ENCODE measurements at places on chromosomes 5 and 9.

DNA sequence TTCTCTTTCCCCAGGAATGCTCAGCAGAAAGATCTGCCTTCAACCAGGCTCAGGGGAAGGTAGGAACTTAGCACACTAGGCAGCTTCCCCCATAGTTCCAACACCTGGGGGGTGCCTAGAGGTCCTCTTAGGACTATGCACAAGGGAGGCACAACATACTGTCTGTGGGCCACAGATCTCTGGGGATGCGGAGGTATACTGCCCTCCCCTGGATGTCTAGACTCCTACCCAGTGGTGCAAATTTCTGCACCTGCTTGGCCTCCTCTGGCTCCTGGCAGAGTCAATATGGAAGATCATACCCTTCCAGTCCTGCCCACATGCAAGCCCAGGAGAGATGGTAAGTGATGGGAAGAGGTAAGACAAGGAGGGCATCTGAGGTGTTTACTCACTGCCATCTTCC, 247.5 kb upstream of the DAPK1 start:
- no peak for DNase-seq

DNA sequence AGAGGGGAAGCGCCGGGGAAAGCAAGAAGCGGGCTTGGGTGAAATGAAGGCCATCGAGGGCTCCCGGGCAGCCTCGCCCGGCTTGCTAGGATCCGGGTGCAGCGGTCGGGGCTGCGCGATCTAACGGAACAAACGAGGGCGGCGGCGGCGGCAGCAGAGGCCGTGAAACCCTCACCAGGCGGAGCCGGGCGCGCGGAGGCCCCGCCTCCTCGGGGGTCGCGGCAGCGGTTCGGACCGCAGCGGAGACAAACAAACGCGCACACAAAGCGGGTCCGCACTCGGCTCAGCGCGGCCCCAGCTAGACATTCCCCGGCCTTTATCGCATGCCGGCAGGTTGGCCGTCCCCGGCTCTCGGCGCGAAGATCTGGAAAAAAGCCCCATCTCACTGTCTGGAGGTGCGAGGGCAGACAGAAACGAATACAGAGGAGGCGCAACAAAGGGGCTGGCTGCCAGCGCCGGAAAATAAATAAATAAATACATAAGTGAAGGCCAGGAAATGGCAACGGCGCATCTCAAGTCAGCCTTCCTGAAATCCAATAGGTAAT, 10.5 kb upstream of the TRIM36 start:
- peak; percentile 21 for DNase-seq

DNA sequence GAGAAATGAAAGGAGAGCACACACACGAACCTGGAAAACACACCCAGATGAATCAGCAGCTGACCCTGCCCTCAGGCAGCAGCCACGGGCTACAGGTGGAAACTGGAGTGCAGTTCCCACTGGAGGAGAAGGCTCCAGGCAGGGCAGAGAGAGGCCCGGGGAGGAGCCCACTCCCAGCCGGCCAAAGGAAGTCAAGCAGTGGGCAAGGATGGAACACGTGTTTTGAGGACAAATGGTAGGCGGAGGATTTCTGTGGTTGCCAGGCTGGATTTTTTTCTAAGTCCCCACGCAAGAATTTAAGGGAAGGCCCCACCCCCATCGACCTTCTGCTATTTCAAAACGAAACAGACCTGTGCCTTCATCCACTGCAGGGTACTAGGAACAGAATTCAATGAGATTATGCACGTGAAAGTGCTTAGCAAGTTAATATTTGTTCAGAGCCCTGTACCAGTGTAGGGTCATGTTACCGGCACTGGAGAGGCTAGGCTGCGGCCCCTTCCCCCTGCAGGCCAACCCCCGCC, 6.8 kb downstream of the EPB41L4B start:
- peak; percentile 48 for DNase-seq

DNA sequence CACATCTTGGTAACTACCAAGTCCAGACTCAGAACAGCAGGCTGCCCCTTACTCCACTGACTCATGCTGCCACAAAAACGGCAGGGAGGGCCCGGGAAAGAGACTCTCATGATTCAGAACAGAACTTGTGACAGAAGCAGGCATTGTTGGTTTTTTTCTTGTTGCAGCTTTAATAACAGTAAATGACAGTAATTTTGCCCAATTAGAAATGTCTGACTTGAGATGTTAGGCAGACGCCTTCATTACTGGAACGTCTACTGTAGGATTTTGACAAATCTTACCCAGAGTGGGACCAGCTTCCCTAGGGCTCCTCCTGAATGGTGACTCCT, 77.9 kb downstream of the SEMA5A start:
- no peak for DNase-seq

- DNase-seq: no peak
These were observed 23.5 kb downstream of the TBC1D2 start for GRCh38 chr9:98231770-98232478.

GRCh38 chr5:78757269-78758053, 108.9 kb upstream of the LHFPL2 start:
- DNase-seq: no peak

- DNase-seq: no peak
These were observed 4.3 kb upstream of the TRIO start for GRCh38 chr5:14138608-14139540.

DNA sequence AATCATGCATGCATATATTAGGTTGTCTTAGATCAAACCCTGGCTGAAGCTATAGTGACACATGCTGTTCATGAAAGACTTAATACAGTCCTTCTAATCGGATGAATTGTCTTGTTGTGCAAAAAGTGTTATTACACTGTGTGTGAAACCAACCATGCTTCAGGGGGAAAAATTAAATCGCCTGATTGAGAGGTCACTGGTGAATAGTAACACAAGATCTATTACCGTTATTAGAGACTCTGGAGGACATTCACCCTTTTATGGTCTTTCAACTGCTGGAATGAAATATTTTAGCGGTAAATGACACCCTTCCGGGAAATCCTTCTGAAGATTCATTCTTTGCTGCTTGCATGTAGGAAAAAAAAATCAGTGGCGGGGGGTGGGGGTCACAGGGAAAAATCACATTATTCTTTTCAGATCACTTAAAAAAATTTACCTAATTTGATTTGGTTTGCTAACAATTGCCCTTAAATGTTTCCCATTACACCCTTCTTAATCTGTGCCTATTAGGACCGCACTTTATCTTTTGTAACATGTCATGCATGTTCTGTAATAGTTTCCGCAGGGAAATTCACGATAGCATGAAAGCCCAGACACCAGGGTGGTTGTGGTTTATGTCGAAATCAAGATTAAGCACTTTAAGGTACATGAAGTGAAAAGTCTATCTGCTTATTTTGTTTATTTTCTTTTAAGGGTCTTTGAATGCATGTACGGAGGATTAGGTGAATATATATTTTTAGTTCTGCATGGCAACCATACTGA, 120.6 kb downstream of the FOCAD start:
- DNase-seq: no peak

- DNase-seq: no peak
These were observed 585.1 kb downstream of the TLE4 start for GRCh38 chr9:80156756-80157472.

DNA sequence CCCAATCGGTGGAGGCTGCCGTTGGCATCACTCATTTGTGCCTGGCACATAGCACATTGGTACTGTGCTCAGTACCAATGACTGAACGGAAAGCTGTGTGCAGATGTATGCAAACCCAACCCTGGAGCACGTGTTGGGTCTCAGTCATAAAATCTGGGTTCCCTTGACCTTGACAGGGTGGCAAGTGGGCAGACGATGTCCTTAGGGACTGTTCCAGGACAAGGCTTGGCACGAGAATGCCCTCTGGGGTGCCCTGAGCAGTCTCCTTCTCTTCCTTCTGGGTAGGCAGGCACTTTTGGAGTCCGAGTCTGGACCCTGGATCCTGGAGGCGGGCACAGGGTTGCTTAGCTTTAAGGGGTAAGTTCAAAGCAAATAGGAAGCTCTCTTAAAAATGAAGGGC, 75.8 kb downstream of the MACROH2A1 start:
- DNase-seq: no peak

DNA sequence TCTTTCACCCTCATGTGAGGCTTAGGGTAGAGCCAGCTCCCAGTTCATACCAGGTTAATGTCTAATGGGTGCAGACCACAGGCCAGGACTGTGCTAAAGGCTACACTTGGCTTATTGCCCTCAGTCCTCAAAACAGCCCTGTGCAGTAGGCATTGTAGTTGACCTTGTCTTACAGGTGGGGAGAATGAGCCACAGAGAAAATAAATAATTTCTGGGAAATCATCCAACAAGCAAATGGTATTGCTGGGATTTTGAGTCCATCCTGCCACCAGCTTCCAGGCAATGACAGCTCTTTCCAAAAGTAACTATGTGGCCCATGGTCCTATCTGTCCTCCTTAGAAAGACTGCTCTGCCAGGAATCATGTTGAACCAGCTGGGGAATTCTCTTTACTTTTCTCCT, 450.0 kb downstream of the GADD45G start:
- no peak for DNase-seq

- DNase-seq: no peak
These were observed 116.3 kb upstream of the SLC25A48 start for GRCh38 chr5:135718151-135718550.

DNA sequence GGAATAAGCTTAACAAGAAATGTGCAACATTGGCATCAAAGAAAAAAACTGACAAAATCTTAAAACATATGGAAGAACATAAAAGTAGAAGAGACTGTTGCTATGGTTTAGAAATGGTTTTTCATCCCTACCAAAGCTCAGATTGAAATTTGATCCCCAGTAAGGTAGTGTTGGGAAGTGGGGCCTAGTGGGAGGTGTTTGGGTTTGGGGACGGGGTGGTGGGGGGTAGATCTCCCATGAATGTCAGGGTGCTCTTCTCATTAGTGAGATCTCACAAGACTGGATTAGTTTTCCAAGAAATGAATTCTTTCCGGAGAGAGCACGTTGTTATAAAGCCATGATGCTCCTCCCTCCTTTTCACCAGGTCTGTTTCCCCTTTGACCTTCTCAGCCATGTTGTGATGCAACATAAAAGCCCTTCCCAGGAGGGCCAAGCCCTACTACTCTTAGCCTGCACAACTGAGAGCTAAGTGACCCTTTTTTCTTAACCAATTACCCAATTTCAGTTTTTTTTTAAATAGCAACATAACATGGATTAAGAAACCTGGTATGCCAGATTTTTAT, 10.6 kb downstream of the TMEM167A start:
- no peak for DNase-seq

- DNase-seq: peak; percentile 86
These were observed 20.7 kb downstream of the FBXW5 start for GRCh38 chr9:136923881-136924280.

GRCh38 chr5:142304013-142304701, 20.7 kb downstream of the SPRY4 start:
- no peak for DNase-seq

- no peak for DNase-seq
These were observed 161.3 kb downstream of the CCDC192 start for GRCh38 chr5:127864511-127864910.

- no peak for DNase-seq
These were observed 1.1 kb downstream of the DNAJC21 start for GRCh38 chr5:34930462-34930844.

DNA sequence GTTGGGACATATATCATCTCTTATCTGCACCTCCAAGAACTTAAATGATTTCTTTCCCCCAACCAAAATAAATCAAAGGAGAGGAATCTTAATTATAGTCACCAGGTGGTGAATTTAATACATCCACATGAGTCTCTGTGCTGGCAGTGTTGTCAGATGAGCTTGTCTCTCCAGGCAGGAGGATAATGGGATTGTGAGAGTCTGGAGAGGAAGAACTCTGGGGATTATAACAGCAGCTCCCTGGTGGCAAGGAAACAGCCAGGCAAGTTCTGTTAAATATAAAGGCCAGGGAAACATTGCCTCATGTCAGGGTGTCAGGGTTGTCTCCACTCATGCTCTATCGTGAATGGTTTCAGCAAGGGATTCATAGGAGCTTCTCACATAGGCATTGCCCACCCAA, 80.8 kb downstream of the TLR4 start:
- no peak for DNase-seq

GRCh38 chr5:122915717-122916461, 70.5 kb downstream of the SNX24 start:
- DNase-seq: no peak

DNA sequence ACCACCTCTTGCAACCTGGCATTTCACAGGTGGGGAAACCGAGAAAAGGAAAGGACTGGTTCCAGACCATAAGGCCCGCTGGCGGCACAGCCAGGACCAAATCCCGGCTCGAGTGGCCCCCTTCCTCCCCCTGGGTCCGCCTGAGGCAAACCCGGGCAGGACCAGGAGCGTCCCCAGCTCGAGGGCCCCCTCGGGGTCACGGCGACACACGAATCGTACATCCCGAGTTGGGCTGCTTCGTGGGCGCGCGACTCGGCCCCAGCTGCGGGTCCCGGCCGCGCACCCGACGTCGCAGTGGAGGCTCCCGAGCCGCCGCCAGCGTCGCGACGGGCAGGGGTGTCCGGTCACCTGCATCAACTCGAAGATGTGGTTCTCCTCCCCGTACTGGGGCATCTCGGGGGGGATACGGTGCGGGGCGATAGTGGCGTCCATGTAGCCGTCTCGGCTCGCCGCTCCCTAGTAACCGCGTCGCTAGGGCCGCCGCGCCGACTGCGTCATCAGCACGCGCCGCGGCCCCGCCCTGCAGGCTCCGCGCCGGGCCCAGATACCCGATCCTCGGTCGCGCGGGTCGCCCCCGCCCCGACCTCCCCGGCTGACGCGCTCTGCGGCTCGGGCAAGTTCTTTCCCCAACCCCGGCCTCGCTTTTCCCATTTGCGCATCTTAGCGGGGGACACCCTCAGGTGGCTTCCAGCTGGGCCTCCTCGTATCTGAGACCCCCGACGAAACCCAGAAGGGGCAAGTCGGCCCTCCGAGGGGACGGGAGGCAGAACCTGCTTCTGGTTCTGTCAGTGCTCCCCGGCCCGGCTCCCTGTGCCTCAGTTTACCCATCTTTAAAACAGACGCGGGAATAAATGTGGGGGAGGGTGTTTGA, at the start of gene AK8:
AK8 (minus strand) TSS at position 461 of the 871 bp plus-strand sequence; CDS start at position 432, 29 bp downstream.
- DNase-seq: peak; percentile 34

- DNase-seq: no peak
These were observed 2.4 kb downstream of the GBA2 start for GRCh38 chr9:35746583-35746982.

- DNase-seq: no peak
These were observed 87.5 kb upstream of the CDH9 start for GRCh38 chr5:27125856-27126255.

GRCh38 chr9:5531101-5531882, 21.0 kb downstream of the PDCD1LG2 start:
- DNase-seq: no peak

- peak; percentile 88 for DNase-seq
These were observed 203.9 kb downstream of the FRMD3 start for GRCh38 chr9:83334320-83334719.

Measured in NCI-H510A treated with DMSO at 0.1 percent for 48 hours (cell line).